Stimulated activated CD8-positive, alpha-beta memory T cell treated with anti-CD3 and anti-CD28 coated beads, Interleukin-15, amount 100 ng/mL, for 1 hour (primary cell): ENCODE measurements at places on chromosomes 1 and 21.

DNA sequence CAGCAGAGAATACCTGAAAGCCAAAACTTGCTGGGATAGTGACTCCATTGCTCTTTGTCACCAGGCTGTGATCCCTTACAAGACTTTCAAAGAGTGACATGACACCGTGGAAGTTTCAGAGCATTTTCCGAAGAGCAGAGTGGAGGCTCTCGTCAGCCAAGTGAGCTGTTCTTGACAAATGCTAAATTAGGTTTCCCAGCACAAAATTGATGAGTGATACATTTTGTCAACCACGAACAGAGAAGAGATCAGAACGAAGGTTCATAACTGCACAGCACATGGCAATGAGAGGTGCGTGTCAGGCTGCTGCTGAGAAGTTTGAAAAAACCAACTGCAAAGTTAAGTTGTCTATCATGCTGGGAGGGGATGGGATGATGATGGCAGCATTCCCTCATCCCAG is 184.4 kb upstream of the C1orf174 start:
- no peak for DNase-seq

DNA sequence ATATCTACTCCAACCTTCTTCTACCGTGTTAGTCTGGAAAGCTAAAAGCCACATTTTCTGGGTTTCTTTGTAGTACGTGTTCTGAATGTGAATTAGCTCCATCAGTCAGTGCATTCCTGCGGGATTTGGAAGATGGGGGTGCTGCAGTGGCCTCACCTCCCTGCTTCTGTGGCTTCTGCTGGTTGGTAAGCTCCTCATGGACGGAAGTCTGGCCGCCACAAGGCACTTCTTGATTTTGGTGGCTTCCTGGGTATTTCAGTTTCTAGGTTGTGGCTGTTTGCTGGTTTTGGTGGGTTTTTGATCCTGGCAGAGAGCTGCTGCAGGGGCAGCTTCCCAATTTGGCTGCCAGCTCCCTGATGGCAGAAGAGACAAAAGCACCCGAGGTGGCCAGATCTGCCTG is 20.9 kb upstream of the TACSTD2 start:
- no peak for DNase-seq

DNA sequence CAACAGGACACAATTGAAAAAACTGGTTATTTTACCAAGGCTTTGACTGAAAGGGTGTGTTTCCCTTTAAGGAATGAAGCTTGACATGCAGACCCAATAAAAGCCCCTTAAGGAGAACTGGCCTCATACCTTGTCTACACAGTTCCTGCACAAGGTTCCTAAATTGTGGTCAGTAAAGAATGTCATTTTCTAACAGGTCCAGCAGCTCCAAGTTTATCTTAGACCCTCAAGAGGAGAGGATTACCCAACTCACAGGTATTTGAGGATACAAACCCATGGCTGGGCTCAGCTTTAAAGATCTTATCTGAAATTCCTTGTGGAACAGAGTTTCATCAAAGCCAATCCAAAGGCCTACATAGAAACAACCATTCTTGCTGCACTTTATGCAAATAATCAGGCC is 31.4 kb upstream of the CBR3 start:
- DNase-seq: no peak

DNA sequence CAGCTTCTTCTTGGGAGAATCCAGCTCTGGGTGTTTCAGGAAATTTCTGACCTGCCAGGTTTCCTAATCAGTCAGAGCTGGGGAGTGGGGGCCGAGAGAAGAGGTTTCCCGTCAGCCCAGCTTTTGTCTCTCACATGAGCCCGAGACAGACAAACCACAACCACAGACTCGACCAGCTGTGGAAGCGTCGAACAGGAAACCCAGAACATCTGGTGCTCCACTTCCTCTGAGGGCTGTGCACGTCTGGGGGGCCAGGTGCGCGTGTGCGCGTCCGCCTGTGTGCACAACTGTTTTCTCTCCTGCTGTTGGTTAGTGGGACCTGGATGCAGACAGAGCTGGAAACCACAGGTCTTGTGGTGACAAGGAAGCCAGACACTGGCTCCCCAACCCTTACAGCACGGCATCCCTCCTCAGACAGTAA is 113.0 kb upstream of the SLC25A33 start:
- DNase-seq: peak; percentile 53

- DNase-seq: no peak
Observed at GRCh38 chr1:222286011-222286410, 261.9 kb downstream of the HHIPL2 start.

DNA sequence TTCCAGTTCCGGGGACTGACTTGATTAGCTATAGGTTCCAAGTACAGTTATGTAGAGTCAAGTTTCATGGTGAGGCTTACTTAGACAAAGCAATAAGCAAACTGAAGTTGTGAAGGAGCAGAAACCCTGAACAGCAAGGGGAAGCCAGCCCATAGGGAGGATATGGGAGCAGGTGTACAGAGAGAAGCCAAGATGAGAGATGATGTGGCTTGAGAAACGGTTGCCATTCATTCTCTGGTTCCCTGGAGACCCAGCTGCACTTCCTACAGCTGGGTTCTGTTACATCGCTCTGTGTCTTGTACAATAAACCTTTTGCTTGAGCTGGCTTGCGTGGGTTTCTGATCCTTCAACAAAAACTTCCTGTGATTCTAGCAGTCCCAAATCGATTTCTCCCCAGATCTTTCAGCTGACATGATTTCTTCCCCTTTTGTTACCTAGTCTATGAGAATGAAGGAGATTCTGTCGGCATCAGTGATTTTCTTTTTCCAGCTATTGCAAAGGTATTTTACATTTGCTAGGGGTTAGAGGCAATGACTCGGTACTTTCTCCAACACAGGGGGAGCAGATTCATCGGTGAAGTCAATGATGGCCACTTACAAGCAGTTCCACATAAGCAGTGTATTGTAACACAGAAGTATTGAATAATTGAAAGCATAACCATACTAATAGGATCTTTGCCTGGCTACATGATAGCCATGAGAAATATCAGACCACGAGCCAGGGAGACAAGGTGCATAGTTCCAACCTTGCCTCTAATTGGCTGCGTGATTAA is 67.3 kb downstream of the URB2 start:
- DNase-seq: no peak

GRCh38 chr1:53131590-53131938 is 10.9 kb downstream of the SLC1A7 start:
- DNase-seq: no peak

DNA sequence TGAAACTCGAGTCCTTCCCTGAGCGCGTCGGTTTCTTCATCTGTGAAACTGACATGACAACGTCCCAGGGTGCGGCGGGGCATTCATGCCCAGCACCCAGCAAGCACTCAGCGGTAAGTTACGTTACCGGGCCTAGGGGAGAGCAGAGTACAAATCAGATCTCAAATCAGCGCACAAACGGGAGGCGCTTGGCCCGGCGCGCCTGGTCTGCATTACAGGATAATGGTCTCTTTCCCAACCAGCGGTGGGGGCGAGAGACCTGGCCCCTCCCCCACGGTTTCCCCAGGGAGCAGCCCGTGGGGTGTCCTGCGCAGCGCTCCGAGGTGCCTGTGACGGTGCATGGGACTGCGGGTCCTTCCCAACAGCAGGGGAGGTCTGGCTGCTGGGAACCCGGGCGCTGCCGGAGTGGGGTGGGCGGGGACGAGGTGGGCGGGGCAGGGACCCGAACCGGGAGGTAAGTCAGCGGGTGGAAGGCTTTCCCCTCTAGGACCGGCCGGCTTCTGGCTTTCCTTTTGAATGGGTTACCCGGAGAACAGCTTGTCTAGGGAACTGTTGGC is 1.0 kb downstream of the TMEM51 start:
- DNase-seq: no peak

DNA sequence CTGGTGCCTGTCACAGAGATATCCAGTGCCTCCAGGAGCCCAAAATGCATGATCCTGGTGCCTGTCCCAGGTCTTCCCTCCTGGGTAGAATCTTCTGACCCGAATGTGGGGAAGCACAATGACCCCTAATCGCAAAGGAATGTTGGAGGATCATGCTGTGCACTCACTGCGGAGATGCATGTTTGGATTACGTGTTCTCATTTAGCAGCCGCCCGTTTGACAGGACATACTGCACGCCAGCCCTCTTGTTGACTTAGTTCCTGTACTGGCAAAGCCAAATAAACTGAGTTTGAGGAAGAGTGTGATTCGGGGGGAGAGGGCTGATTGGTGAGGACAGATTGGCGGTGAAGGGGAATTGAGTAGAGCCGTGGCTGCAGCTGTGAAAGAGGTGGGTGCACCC is 85.9 kb upstream of the SIM2 start:
- no peak for DNase-seq

- DNase-seq: no peak
Observed at GRCh38 chr1:24973315-24973714, 43.2 kb upstream of the RUNX3 start.

DNA sequence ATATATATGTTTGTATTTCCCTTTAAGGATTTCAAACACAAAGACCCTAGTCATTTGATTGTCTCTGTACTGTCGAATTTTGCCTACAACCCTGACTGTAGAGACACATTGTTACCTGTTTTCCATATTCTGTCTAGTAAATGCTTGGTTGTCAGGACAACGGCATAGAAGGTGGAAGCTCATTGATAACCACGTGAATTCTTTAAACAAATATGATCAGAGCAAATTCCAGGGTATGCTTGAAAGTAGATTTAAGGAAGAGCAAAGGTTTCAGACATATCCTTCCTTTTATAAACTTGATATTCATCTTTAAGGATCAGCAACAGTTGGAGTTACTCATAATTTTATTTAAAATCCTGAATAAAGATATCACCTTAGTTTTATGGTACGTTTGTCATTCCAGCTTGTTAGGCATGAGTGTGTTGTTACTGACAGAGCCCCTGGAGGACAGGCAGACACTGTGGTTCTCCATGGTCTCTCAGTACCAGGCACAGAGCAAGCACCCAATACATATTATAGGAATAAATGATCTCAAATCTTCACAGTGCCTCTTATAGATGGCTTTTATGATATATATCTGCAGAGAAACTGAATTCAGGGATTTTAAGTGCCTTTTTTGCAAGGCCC is 203.2 kb downstream of the FGGY start:
- DNase-seq: no peak

DNA sequence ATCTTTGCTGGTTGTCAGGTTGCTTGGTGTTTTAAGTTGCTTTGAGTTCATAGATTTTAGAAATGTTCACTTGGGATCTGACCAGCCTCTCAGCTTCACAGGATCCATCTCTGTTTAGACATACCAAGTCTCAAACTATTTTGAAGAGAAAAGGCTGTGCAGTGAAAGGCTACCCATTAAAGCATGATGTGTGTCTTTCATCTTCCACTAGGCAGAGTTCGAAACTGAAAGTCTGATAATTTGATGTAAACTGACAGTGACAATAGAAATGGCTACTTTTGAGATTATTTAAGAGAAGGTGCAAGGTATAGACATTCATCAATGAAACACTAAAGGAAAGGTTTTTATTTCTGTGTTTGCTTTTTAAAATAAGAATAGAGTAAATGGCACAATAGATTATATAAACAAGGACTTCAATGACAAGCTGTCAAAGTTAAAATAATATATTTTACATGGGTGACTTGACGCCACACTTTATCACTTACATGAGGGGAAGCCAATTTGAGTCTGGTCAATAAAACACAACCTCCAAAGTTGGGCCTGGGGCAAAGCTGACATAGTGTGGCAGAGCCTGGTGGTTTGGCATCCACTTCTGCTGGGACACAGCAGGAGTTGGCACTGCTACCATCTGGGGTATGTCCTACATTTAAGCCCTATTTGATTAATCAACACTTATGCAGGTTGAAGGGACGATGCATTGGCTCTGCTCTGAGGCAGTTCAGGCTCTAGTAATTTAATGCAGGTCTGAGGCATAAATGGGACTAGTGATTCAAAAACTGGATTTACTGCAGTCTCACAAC is 197.7 kb downstream of the CRB1 start:
- DNase-seq: no peak

DNA sequence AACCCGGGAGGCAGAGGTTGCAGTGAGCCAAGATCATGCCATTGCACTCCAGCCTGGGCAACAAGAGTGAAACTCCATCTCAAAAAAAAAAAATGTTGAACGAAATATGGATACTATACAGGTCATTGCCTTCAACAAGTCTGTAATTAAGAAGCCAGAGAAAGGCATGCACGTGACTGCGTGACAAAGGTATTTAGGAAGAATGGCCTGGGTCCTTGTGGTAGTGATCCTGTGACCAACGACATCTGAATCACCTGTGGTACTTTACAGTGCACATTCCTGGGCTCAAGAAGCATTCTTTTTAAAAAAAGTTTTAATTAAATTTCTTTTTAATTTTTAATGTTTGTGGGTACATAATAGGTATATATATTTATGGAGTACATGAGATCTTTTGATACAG is 115.0 kb downstream of the GREM2 start:
- DNase-seq: no peak

DNA sequence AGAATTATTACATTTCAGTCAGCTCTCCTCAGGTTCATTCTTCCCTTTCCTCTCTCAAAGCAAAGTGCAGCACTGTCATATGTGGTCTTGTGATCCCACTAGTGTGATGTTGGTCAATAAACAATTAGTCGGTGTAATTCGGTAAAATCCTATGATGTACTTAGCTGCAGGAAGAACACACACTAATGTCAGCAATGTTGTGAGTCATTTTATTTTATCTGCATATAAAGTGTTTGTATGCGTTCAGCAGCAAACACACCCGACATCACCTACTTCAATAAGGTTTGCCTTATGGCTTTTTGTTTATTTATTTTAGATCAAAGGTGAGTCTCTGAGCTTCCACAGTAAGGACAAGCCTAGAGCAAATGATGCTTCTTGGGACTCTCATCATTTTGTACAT is 47.8 kb downstream of the PTPN14 start:
- no peak for DNase-seq
